SJCRH30 (cell line): ENCODE measurements at places on chromosomes 3 and 15. TPM values are rescaled to one million over a fixed set of nuclear protein-coding genes. Genes with fewer than 3 reads are reported as not detected.
A peak's percentile ranks its signal among the peaks of the same experiment; 100 is the strongest.

GOLGA6B gene
- total RNA-seq, result not detected in 2 replicates

GRCh38 chr3:55309336-55309735 is 177.8 kb downstream of the WNT5A start:
- no peak for DNase-seq

- DNase-seq, result no peak
Measured at GRCh38 chr15:48955967-48956366, 7.8 kb downstream of the SHC4 start.

DNA sequence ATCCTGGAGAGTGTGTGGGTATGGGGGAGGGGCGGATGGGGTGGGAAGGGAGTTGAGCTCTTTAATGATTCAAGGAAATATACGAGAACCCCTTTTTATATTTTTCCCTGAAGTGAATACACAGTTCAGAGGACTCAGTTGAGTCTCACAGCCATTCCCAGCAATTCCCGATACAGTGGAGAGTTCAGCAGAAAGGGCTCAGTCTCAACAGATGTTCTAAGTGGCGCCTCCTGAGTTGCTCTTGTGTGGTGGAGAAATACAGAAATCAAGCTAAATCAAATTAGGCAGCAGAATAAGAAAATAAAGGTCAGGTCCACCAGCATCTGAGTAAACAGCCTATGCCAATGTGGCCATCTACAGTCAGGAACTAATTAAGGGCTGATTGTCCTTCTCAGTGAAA is 372.1 kb downstream of the NR2F2 start:
- DNase-seq, result no peak

DNA sequence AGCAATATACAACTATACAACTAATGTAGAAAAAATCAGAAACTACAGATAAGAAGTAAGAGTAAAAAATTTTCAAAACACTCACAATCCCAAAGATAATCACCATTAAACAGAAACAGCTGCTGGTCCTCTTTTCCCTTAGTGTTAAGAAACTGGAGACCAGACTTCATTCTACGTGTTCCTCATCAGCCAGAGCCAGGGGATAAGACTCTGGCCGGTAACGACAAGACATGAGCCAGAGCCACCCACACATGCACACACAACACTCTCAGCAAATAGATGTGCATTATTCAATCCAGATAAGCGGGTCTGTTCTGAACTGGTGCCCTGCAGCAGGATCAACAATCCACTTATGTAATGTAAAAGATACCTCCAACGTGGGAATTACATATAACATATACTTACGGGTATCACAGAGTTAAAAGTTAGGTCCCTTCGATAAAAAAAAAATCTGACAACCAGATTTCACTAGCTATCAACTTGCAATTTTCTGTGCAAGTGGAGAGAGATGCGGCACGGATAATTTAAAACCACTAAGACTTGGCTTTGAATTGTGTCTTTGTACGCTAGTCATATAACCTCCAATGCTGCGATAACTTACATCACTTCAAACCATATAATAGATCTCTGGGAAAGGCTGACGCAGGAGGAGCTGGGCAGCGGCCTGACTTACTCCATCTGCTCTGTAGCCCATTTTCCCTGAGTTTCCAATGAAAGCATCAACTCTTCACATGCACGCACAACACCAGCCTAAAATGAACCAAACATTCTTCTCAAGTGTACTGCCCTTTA is 17.8 kb downstream of the PRICKLE2 start:
- DNase-seq, result peak; percentile 13

- DNase-seq, result no peak
Measured at GRCh38 chr3:12307136-12307535, 18.3 kb downstream of the PPARG start.

GRCh38 chr3:195162033-195162669 is 108.8 kb downstream of the XXYLT1 start:
- no peak for DNase-seq
